MV-4-11 (cell line): ENCODE measurements at places on chromosomes 2 and 18.

DNA sequence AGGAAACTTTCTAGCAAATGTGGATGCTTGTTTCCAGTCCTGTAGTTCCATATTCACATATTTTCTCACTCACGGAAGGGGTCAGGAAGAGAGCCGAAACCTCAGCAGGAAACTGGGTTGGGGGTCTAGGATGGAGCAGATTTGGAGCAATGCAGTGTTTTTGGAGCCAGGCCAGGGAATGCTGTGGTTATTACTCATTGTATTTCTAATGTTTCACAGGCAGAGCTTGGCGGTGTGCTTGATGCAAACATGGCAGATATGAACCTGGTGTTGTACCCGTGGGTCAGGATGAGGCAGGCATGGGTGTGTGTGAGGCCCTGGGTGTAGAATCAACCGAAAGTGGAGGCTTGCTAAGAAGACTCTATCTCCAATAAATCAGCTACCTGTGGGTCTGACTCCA lies 34.6 kb upstream of the ACKR3 start:
- DNase-seq = no peak

GRCh38 chr2:178473373-178473772 lies 5.0 kb downstream of the FKBP7 start:
- DNase-seq = no peak

DNA sequence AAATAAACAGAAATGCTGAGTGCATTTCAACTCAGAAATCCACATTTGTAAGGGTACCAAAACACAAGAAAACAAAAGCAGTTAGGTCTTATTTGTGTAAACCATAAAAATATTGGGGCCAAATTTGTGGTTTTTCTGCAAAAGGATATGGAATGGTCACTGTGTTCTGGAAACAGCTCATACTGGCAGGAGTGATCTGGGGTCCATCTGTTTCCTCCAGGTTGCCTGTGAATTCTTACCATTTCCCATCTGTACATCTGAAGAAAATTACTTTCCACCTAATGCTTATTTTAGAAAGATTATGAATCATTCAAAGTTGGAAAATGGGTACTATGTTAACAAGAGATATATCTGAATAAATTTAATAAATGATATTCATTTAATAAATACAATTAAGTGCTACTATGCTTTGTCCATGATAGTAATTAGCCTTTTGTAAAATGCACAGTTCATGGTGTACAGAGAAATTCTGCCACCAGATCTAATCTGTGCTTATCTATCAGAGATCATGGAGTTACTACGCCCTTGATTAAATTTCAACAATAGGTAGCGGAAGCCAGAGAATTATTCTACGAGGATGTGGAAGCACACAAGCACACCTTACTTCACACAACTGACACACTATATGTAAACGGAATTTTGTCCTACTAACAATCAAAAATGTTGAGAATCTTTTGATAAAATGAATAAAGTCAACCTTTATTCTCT lies 10.9 kb downstream of the ALS2 start:
- no peak for DNase-seq

DNA sequence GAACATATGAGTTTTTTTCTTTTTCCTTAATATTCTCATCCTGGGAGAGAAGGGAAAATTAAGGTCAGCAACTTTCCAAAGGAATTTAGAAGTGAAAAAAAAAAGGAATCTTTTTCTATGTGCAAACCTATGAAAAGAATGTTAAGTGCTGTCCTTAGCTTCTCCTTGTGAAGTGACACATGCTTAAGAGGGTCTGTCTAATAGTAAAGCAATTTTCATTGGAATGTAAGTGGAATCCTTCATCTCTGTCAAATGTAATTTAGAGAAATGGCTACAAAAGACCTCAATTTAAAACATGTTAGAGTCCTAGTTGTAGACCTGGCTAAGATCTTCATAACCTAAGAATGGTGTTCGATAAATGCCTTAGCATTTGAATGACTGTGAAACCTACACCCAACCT lies 117.4 kb upstream of the EPB41L3 start:
- DNase-seq = no peak

DNA sequence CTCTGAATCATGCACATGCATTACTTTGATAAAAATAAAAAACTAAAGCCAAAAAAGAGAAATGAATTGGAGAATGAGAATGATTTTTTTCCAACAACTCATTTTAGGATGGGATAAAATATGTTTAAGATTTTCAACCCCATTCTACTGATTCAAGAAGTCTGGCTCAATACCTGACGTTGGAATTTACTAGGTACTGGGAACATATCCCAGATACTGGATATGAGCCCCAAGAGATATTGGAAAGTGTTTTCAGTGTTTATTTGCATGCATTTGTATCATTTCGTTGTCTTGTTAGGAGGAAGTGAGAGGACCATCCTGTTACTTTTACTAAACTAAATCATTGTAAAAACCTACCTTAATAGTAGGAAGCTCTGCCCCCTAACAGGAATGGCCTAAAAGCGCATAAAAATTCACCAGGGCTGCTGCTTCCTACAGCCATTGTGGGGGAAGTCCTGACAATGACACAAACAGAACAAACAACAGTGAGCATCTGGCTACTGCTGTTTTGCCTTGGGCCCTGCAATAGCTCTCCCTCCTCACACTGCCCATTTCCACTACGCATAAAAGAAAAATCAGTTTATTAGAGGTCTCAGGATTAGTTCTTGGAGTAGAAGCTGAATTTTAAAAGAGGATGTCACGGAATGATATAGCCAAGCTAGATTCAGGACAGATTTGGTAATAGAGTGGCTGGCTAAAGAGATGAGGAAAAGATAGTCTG lies 35.2 kb downstream of the ANKAR start:
- no peak for DNase-seq

DNA sequence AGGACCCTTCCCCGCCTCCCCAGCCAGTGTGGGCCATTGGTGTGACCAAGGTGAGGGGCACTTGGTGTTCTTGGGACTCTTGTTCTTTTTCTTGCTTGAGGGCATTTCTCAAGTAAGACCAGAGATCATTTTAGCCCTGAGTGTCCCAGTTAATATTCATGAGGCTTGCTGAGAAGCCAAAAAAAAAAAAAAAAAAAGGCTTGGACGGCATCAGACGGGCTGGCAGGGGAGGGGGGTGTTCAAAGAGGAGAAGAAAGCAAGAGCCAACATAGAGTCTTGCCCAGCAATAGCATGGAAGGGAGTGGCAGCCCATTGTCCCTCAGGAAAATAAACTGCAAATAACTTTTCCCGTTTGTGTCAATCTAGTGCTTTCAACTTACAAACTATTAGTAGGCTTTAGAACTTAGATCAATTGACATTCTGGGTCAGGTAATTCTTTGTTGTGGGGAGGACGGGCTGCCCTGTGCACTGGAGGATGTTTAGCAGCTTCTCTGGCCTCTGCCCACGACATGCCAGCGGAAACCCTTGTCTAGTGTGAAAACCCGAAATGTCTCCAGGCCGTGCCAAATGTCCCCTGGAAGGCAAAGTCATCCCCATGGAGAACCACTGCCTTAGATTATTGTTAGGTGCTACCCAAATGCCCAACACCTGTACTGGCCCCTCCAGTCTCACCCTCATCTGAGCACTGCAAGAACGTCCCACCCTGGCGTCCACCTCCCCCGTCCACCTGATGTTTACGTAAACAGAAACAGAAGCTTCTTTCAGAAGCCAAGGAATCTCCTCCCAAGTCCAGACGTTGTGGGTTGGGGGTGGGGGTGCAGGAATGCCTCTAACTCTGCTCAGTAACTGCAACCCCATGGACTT lies 163.4 kb downstream of the BCL2 start:
- no peak for DNase-seq

DNA sequence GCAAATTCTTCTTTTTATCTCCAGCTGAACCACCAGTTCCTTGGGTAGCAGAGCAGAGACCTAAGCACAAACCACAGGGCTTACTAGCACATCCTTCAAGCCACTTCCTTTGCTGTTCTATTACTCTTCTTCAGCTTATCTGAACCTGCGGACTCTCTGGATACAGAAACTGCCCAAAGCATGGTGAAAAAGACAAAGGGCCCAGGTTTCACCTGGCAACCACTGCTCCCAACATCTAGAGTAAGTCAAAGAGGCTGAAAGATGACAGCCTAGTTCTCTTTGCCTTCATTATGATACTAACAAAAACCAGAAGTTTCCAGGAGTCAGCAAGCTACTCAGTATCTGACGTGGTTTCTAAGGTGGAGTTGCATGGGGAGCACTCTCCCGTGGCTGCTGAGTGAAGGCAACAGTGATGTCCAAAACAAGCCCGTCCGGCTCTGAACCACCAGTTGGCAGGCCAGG lies 43.4 kb downstream of the KANSL3 start:
- DNase-seq = no peak

- no peak for DNase-seq
Observed at GRCh38 chr18:34330308-34330707, 105.6 kb upstream of the NOL4 start.

DNA sequence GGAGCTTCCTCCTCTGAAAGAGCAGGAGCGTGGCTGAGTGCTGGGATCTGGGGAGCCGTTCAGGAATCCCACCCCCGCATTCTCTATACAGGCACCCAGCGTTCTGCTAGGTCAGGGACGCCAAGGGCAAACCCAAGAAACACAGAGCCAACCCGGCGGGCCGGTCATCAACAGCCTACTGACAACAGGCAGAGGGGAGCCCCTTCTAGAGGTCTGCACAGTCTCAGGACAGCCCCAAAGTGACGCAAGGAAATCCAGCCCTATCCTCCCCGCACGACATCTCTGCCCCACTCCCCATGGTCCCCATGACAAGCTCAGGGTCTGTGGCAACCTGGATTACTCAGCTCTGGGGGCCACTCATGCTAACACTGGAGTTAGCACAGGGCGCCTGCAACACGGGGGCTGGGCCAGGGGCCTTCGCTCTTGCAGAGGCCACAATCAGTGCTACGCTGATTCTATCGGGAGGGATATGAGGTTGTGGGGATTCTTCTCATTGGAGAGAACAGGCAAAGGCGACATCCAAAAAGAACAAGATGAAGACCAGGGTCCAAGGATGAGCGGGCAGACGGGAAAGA lies 81.6 kb downstream of the PXDN start:
- DNase-seq = no peak

GRCh38 chr2:54634564-54635511 lies 88.6 kb upstream of the EML6 start:
- peak; percentile 66 for DNase-seq

- DNase-seq = no peak
Observed at GRCh38 chr2:170971071-170971470, 42.0 kb downstream of the GORASP2 start.

GRCh38 chr2:172425336-172425735 lies 2.0 kb upstream of the ITGA6 start:
- DNase-seq = no peak

DNA sequence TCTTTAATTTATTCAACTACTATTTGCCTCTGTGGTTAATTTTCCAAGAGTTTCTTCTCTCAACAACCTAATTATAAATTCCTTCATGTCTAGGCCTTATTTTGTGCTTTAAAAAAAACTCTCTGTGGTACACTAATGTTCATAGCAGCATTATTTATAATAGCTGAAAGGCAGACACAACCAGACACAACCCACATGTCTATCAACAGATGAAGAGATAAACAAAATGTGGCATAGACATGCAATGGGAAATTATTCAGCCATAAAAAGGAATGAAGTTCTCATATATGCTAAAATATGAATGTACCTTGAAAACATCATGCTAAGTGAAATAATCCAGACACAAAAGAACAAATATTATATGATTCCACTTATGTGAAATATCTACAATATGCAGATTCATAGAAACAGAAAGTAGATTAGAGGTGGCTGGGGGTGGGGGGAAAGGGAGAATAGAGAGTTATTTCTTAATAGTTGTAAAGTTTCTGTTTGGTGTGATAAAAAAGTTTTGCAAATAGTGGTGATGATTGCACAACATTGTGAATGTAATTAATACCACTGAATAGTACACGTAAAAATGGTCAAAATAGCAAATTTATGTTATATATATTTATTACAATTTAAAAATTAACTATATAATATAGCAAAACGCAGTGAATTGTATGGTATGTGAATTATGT lies 28.1 kb upstream of the RASGRP3 start:
- no peak for DNase-seq

DNA sequence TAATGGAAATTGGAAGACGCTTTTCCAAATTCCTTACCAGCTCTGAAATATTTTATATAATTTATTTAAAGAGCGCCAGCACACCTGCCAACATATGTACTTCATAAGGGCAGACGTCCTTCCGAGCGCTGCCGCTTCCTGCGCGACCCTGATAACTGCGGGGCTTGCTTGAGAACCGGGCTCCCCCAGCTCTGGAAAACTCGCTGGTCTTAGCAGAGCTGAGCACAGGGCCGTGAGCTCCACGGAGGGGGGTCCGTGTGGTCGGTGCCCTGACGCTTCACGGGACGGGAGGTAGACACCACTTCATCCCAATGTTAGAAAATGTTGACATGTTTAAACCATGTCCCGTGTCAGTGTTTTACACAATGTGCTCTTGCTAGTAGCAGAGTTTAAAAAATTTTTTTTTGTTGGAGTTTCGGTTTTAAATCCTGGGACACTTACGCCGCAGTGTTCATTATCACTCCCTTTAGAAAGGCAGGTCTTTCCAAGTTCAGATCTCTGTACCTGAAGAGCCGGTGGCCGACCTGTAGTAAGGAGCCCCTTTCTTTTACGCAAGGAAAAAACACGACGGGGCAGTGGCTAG lies 1.6 kb downstream of the NFATC1 start:
- DNase-seq = no peak

DNA sequence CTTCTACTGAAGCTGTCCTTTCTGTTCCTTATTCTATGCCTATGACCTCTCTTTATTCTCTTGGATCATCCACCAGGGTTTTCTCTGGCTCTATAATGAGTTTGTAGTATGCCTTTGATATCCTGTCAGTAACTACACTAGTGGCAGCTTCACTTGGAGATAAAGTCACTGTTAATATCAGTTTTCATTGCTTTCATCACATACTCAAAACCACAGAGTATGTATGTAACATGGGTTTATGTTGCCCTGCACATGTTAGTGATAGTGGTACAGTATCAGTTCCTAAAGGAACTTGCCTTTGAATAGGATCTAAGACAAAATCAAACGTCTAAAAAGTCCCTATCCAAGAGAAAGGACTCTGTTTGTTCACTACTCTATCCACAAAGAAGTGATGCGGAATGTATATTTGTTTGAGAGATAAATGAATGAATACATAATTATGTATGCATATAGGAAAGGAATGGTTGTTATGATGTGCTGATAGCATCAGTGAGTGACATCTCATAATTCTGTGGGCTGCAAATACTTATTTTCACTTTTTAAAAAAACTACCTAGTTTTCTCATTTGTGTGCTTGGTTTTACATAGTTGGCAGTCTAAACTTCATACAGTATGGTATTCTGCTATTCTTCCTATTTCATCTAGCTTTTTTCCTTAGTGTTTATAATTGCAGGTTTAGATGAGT lies 45.1 kb downstream of the TET3 start:
- DNase-seq = peak; percentile 62

DNA sequence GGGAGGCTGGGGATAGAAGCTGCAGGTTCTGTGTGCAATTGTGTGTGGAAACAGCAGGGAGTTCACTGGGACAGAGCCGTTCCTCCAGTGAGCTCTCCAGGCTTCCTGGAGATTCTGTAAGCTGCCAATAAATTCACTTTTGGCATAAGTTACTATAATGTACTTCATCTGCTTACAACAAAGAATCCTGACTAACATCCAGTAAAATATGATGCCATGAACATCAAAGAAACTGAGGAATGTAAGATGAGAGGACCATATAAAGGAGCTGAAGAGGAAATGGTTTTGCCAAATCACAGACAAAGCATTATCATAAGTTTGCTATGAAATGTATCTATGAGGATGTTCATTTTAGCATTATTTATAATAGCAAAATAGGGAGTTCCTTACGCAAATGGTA lies 175.3 kb downstream of the KCNE4 start:
- no peak for DNase-seq

GRCh38 chr2:233448575-233448974 lies 94.3 kb downstream of the DGKD start:
- DNase-seq = no peak
